ENCODE measurements at places on chromosomes 2 and 18. TPM values are rescaled to one million over a fixed set of nuclear protein-coding genes. Genes with fewer than 3 reads are reported as not detected.

DSG3 gene
- not detected for total RNA-seq

ABCG5 gene
- total RNA-seq, result not detected

BCL11A gene
- total RNA-seq, result 128 TPM

LYPD6 gene
- 7.5 TPM for total RNA-seq

ALLC gene
- not detected for total RNA-seq

UGT1A5 gene
- total RNA-seq, result not detected

TP53I3 gene
- 10.2 TPM for total RNA-seq

GALNT5 gene
- 0.45 TPM for total RNA-seq

MYOM1 gene
- total RNA-seq, result 3.7 TPM

CD226 gene
- 1.1 TPM for total RNA-seq

SOS1 gene
- total RNA-seq, result 52.4 TPM

REG1A gene
- 0.54 TPM for total RNA-seq

REG3G gene
- not detected for total RNA-seq

ASXL3 gene
- total RNA-seq, result 98.8 TPM

DNA sequence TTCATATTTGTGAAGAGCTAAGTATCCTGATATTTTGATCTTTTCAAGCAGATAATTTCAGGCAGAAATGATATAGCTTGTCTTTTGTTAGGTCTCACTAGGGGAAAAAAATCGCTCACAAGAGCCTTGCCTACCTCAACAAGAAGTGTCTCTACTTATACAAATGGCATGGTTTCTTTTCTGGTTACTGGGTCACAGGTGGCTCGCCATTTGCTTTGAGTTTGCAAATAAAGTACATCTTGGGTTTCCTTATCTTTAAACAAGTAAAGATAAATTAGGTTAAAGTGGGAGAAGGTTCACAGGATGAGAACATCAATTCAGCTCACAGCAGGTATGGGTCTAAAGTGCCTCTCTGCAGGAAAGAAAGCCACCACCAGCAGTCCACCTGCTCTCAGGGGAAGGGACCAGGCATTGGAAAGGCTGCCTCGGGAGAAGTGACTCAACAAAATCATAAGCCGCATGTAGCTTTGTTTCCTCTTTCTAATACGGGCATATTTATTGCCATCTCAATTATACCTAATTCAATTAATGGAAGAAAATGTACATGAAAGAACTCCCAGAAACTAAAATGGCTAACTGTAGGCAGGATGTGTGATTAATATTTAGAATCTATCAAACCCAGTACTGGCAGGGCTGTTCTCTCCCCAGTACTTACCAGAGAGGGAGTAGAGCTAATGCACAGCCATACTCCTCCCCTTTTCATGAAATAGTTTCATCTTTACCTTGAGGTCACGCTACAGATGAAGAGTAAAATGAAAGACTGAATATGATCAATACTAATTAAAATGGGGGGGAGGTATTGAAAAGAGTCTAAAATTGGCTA lies 28.3 kb downstream of the CDC42EP3 start:
- no peak for DNase-seq

GRCh38 chr2:205775097-205775877 lies 93.0 kb downstream of the NRP2 start:
- no peak for DNase-seq

- DNase-seq, result peak; percentile 67
Measured at GRCh38 chr2:74587664-74588277, 33.3 kb downstream of the DOK1 start.

DNA sequence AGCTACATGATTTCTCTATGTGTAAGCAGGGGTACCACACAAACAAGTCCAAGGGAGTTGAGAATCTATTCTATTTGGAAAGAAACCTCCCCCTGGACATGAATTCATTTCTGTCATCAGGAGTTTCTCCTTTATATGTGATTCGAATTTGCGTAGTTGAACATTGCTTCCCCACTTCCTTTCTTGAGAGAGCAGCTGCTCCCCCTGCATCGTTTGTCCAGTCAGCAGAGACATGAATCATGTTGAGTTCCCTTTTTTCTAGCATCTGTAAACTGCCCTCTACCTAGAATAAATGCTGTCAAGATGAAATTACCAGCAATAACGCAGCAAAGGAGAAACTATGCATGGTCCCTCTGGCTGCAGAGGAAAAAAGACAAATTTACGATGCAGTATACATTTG lies 73.8 kb downstream of the KIF5C start:
- no peak for DNase-seq

GRCh38 chr2:3487028-3487425 lies 32.3 kb downstream of the ADI1 start:
- DNase-seq, result no peak

DNA sequence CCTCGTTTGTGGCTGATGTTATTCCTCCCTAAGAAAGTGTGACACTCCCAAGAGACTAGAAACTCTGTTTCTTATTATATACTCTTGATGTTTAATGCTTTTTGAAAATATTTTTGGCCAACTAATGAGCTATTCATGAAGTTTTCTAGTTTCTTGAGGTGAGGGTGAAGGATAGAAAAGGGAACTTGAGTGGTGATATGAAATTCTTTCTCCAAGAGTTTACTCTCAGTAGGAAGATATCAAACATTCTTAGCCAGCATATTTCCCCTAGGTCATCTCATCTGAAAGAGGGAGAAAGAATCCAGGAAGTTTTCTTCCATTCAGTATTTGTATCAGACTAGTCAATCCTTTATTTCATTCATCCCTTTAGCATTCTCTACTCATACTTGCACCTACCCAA lies 95.7 kb downstream of the MAP3K20 start:
- no peak for DNase-seq

DNA sequence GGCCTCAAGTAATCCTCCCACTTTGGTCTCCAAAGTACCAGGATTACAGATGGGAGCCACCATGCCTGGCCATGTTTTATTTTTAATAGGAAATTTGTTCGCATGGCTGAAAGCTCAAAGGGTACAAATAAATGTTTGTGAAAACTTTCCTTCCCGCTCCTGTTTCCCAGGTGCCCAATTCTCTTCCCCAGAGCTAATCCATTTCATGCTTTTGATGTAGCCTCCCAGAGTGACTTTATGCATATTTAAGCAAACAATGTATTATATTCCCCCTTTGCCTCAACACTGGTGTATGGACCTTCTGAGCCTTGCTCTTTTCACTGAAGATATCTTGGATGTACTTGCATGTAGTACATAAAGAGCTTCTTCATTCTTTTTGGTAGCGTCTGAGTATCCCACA lies 52.5 kb upstream of the ITSN2 start:
- DNase-seq, result no peak

GRCh38 chr18:30106356-30106755 lies 936.2 kb downstream of the DSC3 start:
- no peak for DNase-seq

- DNase-seq, result no peak
Measured at GRCh38 chr18:44601447-44601846, 79.2 kb upstream of the SETBP1 start.

DNA sequence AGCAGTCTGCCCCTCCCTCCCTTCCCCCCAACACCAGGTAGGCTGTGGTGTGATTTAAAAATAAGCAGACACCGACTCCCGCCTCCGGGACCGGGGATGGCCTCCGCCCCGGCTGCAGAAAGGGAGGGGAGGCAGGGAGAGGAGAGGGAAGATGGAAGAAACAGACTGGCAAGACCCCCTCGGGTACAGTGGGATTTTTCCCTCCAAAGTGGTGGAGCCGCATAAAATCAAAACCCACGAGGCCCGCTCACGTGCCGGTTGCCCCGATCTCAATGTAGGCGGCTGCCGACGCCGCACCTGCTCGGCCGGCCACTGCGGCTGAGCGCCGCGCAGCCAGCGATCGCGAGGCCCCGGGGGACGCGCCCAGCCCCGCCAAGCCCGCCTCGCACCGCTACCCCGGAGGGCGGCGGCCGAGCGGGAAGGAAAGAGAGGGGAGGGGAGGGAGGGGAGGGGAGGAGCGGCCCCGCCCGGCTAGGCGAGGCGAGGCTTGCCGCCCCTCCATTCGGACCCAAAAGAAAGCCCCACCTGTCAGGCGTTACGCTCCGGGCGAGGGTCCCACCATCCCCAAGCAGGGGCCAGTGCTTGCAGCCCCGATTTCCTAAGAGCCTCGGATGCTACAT lies 811 bp downstream of the ADD2 start:
- DNase-seq, result peak; percentile 76

- no peak for DNase-seq
Measured at GRCh38 chr2:88896971-88897370, 205.5 kb downstream of the RPIA start.

DNA sequence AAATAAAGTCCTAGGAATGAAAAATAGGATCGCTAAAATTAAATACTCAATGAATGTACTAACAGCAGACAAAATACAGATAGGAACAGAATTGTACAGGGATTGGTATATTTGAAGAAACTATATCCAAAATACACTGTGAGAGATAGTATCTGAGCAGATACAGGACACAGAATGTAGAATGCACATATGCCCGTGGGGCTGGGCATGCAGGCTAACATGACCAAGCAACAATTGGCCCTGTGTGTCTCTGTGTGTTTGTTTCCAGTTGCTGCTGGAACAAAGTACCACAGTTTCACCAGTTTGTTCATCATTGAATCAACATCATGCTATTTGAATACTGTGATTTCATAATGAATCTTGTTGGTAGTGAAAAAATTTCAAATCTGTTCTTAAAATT lies 127.6 kb downstream of the PMAIP1 start:
- DNase-seq, result no peak

DNA sequence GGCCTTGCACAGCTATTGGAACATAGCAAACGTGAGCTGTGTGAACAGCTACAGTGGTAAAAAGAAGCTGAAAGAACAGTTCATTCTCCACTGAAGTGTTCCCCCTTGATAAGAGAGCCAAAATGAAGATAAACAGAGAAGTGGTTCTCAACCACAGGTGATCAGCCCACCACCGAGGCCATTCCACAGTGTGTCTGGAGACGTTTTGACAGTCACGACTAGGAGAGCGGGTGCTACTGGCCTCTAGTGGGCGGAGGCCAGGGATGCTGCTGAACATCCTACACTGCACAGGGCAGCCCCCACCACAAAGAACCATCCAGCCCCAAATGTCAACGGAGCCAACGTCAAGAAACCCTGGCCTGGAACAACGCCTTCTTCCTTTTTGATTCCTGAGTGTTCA lies 38.4 kb downstream of the ADCY3 start:
- no peak for DNase-seq

GRCh38 chr2:96403481-96403880 lies 67.9 kb downstream of the NCAPH start:
- no peak for DNase-seq

- no peak for DNase-seq
Measured at GRCh38 chr18:2898186-2898640, 51.4 kb downstream of the EMILIN2 start.

GRCh38 chr2:144358979-144359541 lies 160.9 kb downstream of the ZEB2 start:
- no peak for DNase-seq

GRCh38 chr18:13577091-13577697 lies 149.2 kb downstream of the FAM210A start:
- DNase-seq, result no peak

DNA sequence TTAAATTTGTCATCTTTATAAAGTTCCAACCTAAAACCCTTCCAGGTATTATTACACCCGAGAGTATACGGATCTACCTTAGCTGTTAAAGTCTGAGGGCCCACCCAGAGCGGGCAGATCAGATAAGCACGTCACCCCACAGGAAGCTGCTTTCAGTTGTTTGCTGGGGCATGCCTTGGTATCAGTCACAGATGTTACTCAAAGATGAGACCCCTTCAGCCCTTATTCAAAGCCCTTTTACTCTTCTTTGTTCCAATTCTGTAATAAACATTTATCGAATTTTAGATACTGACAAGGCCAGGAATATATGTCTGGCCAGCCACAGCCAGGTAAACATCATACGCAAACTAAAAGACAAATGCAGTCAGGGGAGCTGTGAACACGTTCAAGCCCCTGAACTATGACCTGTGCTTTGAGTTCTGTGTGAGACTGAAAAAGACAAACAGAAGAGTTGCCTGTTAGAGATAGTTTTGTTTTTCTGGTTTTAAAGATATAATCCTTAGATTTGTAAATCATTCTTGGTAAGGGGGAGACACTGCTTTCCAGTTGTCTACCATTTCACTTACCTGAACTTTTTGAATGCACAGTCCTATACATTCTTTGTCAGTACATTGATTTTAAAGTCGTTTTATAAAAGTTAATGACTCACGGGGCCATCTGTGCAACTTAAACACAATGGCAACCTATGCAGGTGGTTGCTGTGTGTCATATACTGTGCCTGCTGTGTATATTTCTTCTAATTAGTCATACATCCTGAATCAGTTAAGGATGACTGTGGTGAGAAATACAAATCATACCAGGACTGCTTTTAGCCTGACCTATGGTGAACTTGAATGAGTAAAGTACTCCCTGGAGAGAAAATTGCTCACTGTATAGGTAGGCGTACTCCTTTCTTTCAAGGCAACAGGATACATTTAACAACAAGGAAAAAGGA lies 100.5 kb upstream of the ITPRID2 start:
- no peak for DNase-seq

GRCh38 chr2:3125001-3125760 lies 252.4 kb downstream of the EIPR1 start:
- DNase-seq, result no peak

GRCh38 chr2:43418680-43419079 lies 177.2 kb downstream of the THADA start:
- no peak for DNase-seq

- no peak for DNase-seq
Measured at GRCh38 chr2:201781557-201782051, 871 bp upstream of the ALS2 start.

DNA sequence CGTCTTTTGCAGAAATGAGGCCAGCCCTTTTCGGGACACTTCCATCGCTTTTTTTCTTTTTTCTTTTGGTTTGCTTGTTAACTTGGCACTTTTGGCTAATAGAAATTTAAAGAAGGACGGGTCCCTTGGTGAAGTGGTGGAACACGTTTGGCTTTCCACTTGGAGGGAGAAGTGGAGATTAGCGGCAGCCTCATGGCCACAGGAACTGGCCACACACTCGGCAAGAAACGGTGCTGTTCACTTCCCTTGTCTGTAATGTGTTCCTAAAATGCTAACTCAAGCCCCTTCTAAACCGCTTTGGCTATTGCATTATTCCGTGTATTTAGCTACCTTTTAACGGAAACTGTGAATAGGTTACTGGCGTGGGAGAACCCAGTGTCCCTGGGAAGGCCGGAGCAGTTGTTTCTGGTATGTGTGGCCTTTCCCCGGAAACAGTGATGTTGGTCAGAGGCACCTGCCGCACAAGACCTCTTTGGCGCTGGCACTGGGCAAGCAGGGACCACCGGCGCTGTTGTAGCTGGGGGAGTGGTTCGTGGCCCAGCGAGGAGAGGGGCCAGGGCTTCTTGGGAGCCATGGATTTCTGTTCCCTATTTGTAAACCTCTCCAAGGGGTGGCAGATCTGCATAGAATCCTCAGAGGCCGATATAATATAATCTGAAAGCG lies 981 bp downstream of the RAMP1 start:
- no peak for DNase-seq

DNA sequence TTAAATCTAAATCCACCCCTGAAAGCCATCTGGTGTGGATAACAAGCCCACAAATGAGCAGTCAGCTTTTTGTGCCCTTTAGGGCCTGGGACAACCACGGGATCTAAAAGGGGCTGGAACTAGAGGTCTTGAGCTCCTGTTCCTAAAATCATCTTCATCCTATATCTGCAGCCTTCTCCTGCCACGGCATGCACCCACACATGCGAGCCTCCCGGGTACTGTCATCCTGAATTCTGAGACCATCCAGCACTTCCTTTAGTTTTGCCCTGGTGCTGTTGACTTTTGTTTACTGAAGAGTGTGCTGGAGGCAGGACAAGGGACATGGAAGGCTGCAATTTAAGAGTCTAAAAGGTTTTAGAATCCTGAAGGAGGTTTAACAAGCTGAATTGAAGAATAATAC lies 183.2 kb downstream of the FAM210A start:
- no peak for DNase-seq

All from cerebellum (tissue), 4 donors.